Nephron progenitor cell (in vitro differentiated cells): ENCODE measurements at places on chromosomes 1 and 21.

GRCh38 chr1:223628233-223629125 lies 37.0 kb downstream of the CAPN8 start:
- DNase-seq, result peak; percentile 66

GRCh38 chr1:41862384-41863221 lies 56.1 kb downstream of the HIVEP3 start:
- no peak for DNase-seq

GRCh38 chr1:44653107-44653964 lies 20.9 kb downstream of the TMEM53 start:
- DNase-seq, result no peak

GRCh38 chr1:89527256-89527655 lies 2.6 kb downstream of the LRRC8B start:
- DNase-seq, result no peak

DNA sequence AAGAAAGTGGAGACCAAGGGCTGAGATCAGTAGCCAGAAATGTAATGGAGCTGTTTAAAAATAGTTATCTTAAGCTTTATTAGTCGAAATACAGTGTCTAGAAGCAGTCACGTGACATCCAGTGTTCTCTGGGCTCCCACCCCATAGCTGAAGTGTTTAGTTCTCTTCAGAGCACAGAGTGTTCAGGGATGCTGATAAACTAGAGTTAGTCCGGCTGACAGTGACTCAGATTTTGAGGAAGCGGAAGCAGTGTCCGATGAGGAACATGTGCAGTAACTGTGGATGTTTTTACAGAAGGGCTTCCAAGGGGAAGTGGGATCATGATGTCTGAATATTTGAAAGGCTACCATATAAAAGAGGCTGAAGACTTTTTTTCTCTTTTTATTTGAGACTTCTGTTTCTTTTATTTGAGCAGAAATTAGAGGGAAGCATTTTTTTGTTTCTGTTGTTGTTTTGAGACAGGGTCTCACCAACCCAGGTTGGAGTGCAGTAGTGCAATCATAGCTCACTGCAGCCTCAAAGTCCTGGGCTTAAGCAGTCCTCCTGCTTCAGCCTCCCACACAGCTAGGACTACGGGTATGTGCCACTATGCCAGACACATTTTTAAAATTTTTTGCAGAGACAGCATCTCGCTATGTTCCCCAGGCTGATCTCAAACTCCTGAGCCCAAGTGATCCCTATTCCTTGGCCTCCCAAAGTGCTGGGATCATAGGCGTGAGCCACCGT lies 124.2 kb downstream of the GALNT2 start:
- no peak for DNase-seq

DNA sequence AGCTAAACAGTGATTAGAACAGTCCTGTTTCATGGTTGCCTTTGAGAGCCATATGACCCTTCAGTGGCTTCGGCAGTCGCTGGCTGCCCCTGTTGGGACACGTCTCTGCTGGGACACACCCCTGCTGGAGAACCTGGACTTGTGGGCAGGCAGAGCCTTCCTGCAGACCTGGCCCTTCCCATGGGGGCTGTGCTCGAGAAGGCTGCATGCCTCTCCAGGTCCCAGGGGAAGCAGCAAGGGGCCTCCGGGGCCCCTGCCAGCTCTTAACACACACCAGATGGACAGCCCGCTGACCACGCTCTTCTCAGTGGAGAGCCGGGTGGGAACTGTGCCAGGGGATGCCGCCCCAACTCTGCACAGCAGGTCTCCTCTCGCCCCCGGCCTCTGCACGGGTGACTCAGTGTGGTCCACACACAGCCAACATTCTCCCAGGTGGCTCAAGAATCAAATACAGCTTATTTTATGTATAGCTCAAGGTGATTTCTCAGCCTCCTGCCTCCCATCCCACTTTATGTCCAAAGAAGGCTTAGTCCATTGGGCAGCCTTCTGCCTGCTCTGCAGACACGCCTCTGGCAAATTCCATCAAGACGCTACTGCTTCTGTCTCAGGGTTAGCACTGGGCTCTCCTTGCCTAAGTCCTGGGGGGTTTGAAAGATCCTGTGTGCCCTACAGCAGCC lies 450.8 kb downstream of the KIF26B start:
- no peak for DNase-seq

DNA sequence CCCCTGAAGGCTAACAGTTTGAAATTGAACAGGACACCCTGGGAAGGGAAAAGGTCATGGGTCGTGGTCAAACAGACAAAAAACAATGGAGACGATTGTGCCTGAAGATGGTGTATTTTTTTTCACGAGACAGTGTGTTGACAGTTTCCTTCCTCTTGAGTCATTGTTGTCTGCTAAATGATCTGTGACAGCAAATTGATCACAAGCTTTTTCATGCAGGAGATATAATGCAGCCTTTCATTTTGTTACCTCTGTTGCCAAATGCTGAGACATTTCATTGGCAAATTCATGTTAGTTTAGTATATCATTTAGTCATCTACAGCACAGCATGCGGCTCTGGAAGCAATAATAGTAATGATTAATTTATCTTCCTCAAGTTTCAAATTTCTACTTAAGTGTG lies 27.7 kb downstream of the UBE2U start:
- no peak for DNase-seq

DNA sequence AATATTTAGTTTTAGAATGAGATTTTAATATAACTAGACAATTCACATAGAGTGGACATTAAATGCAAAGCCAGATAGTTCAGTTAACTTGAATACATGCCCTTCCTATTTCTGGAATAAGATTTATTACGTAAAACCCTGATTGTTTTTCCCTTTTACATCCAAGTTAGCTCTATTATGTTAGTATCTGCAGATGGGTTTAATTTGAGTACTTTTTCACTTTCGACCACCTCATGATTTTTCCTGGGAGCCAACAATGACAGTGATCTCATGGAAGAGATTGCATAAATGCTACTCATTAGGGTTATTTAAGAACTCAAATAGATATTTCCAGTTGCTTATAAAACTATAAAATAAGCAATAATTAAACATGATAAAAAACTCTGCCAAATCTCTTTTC lies 199.4 kb upstream of the PTGFR start:
- no peak for DNase-seq

- DNase-seq, result no peak
Observed at GRCh38 chr1:92759361-92759760, 25.5 kb downstream of the EVI5 start.

- DNase-seq, result no peak
Observed at GRCh38 chr1:227910511-227911153, 37.1 kb downstream of the WNT9A start.

DNA sequence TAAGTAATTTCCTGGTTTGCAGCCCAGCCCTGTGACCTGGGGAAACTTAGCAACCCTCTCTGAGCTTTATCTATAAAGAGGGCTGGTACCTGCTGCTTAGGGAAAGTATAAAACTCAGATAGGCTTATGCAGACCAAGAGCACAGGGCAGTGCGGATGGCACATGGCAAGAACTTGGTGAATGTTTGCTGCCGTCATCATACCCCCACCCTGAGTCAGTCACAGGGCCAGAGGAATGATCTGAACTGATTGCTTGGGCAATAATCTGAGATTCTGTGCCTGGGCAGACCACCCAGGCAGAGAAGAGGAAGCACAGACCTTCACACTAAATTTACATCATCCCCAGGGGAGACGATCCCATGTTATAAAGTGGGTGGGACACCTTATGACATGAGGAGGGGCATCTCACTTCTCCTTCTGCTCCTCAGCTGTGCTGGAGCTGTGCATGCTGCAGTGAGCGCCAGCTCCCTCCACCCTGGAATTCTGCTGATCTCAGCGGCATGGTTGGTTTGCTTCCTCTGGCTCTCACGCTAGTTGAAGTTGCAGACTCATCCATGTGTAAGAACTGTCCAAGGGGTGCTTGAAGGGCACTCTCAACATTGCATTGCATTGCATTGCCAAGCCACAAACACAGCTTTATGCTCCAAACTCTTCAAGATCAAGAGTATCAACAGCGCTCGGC lies 197.1 kb downstream of the AJAP1 start:
- DNase-seq, result no peak

- DNase-seq, result no peak
Observed at GRCh38 chr1:65924471-65924870, 131.8 kb downstream of the PDE4B start.

DNA sequence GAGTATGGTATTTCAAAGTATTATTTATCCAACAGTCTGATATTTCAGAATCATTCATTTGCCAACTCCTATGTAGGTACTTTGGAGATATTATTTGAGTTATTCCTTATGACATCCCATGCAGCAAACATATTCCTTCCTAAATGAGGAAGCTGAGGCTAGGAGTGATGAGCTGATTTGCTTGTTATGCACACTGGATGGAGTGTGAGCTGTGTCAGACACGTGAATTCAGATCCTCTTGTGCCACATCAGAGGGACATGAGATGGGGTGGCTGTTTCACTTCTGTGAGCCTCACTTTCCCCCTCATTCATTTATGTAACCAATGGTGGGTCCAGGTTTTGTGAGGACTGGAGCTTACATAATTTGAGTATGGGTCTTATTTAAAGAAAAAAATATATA lies 215.9 kb downstream of the DISC1 start:
- DNase-seq, result no peak

DNA sequence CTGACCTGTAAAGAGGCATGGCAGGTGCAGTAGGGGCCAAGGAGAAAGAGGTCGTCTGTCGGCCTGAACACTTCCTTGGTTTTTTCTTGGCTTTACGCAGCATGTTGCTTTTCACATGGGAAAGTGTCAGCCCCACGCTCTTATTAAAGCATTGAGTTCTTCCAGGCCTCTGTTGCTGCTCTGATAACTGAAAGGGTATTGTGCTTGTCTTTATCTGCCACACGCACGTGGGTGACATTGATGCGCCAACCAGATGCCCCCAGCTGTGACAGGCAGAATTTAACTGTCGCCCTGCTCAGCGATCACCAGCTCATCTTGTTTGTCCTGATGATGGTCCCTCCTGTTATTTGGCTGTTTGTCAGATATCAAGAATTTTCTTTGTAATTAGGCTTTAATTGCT lies 76.5 kb downstream of the GALNT2 start:
- DNase-seq, result no peak

DNA sequence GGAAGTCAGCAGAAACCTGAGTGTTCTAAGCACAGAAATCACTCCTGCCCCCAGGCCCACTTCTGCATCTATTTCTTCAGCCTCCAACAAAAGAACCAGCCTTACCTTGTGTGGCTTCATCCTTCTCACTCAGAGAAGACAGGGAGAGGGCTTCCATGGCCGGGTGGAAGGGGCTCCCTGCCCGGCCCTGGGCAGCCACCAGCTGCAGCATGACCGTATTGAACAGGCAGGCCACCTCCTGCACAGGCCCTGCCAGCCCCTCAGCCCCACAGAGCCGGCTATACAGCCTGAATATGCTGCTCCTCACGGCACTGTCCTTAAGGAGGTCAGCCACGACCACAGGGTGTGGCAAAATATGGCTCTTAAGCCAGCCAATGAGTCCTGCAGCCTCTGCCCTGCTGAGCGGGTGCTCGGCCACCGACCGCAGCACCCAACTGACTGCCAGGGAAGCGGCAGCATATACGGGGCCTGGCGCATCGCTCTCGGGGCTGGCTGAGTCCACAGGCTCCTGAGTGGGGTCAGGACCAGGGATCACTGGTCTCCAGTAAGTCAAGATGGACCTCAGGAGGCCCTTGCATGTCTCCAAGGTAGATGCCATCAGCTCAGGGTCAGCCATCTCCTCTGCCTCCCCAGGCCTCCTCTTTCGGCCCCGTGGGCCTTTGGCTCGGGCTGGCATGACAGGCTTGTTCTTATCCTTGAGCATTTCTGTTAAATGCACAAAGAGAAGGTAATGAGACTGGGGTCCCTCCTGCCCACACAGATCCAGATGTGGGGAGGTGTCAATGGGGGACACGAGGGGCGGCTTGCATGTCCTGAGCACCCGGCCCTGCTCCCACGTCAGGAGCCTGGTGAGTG lies 17.9 kb downstream of the MRAP start:
- no peak for DNase-seq

DNA sequence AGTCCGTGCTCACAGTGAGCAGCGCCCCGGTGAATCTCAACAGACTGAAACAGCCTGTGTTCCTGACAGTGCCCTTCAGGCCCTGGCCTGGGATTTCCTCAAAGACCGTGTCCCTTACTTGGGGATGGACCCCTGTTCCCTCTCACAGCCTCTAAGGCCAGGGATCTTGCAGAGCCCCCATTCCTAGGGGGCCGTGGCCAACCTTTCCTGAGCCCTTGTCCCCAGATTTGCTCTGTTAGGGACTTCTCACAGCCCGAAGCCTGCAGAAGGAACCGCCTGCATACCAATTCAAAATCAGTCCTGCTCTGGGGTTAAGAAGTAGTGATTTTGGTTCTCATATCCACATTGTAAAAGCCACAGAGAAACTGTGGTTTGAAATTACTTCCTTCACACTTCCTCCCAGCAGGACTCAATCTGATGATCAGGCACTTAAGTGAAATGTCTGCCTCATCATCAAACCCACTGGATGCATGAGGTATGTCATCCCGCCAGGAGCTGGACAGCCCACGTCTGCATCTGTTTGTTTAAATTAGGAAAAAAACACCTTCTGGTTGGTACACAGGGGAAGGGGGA lies 14.9 kb downstream of the ABCA4 start:
- DNase-seq, result no peak

DNA sequence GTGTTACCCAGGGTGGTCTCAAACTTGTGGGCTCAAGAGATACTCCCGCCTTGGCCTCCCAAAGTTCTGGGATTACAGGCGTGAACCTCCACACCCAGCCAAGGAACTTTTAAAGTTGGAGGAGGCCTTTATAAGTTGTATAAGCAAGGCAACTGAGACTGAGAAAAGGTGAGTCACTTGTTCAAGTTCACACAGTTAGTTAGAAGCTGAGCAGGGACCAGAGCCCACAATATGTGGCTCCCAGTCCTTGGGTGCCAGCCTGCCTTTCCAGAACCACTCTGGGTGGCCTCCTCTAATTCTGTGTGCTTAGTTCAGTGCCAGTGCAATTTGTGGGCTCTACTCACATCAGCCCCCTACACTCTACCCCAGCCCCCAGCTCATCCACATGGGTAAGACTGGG lies 3.7 kb downstream of the RAB25 start:
- no peak for DNase-seq

GRCh38 chr1:48792961-48793360 lies 16.3 kb upstream of the BEND5 start:
- DNase-seq, result no peak

GRCh38 chr1:202592146-202592545 lies 118.1 kb downstream of the SYT2 start:
- DNase-seq, result no peak

- no peak for DNase-seq
Observed at GRCh38 chr1:7420470-7421100, 350.5 kb upstream of the VAMP3 start.

DNA sequence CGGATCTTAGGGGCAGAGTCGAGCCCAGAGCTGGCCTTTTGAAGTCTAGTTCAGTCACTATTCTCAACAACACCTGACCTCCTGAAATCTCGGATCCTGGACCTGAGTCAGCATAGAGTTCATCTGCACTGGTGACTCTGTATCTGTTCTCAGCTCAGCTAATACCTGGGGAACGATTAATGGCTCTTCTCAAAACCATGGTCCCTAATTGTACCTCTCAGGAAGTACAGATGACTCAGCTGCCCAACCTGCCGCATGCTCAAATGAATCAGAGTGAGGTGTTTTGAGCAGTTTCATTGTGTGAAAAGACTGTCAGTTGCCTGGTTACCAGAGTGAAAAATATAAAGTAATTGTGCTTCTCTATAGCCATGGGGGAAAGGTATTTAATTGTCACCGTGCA lies 89.2 kb downstream of the SLC35F3 start:
- DNase-seq, result no peak
